ENCODE measurements at places on chromosomes 2 and 18. TPM values are rescaled to one million over a fixed set of nuclear protein-coding genes. Genes with fewer than 3 reads are reported as not detected.

- DNase-seq: no peak
Measured at GRCh38 chr2:225122007-225122406, 79.7 kb upstream of the DOCK10 start.

DNA sequence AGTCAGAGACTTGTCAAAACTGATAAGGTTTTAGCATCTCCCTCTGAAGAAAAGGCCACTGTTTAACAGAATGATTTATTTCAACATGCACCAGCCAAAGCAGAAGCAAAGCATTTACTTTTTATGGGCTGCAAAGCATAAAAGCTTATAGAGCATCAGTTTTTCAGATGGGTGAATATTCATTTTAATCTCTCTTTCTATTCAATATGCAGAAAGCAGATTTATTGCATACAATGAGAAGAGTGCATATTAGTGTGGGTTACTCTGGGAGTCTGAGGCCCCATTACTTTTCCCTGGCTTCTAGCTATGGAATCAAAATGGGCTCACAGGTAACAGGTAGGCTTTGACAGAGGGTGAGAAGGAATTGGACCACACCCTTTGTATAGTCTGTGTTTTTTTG is 9.0 kb downstream of the PTPRM start:
- no peak for DNase-seq

- no peak for DNase-seq
Measured at GRCh38 chr2:579351-579886, 97.8 kb downstream of the TMEM18 start.

AFF3 gene
- 6.8 TPM for total RNA-seq

CHRND gene
- not detected for total RNA-seq

DNA sequence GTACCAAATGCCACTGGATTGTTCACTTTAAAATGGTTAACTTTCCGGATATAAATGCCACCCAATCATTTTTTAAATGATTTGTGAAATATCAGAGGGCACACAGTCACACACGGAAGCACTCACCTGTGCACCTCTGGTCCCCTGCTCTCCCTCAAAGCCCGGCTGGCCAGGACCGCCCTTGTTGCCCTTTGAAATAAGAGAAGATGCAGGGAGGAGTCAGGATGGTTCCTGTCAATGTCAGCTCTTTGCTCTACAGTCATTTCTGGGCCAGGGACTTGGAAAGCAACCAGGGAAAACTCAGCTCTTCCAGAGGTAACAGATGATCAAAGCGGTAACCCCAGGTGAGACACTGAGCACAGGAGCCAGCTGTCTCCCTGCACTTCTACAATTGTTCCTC is 60.7 kb downstream of the COL6A3 start:
- no peak for DNase-seq

- DNase-seq: no peak
Measured at GRCh38 chr2:24404491-24404921, 44.2 kb upstream of the ITSN2 start.

DNA sequence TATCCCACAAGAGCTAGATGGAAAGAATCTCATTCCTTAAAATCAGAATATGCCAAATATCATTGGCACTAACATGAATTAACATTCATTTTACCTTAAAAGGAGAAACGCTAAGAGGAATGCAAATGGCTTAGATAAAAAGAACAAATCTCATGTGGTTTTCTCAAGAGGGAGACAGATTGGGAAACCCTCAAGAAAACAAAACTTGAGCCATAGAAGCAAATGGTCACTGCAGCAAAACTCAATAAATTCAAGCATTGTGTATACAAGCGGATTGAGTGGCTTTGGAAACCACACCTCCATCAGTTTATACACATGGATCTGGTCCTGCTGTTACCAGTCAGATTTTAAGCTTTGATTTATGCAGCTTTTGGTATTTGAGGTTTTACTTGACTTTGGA is 1331.8 kb upstream of the ZEB2 start:
- DNase-seq: no peak

GRCh38 chr2:228600265-228600664 is 418.8 kb upstream of the SPHKAP start:
- no peak for DNase-seq

DNA sequence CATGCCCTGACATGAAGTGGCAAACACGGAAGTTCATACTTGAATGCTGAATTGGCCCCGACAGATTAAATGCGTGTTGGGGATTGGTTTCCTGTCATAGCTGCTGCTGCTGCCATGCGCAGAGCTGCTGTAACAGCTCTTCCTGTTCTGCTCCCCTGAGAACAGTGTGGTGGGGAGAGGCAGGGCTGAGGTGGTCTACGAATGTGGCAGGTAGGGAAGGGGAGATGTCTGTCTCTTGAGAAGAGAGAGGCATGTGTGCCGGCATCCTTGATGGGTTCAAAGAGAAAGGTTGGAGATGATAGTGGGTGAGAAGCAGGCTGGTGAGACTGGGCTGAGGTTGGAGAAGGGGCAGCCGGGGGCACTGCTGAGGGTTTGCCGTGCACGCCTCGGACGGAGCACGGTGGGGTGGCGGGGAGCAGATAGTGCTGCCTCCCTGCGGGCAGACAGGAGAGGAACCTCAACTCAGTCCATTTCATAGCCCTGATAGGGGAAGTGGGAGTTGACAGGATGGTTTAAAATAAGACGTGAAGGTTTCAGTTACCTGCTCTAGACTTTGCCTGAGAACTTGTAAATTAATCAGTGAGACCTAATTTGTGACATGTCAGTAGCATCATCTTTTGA is 46.1 kb downstream of the TMEM185B start:
- DNase-seq: peak; percentile 83

GTF2A1L gene
- total RNA-seq: not detected

DNA sequence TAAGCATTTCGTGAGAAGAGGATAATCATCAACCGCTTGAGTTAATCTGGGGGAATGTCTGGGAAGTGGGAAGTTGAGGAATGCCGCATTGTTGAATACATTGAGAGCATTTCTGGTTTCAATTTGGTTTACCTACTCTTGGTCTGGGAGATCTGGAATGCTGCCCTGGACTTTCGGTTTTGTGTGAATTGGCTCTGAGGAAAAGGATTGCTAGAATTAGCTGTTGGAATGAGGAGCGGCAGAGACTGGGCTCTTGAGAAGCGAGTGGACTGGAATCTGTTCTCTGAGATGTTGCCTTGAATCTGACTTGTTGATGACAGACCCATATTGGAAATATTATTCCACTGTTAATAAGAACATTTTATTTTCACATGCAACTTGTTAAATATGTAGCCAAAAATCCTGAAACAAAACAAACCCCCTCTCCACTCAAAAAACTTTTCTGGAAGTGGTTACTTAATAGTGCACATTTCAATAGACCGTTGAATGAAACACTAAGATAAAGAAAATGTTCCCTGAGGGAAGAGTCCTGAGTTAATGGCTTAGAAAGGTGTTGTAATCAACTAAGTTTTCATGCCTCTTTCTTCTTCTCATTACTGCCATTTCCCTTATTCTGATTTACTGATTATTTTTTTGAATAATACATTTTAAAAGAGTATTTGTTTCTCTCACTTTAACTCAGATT is 50.8 kb downstream of the PTPRM start:
- DNase-seq: no peak

- DNase-seq: no peak
Measured at GRCh38 chr18:40907842-40908241, 1047.2 kb upstream of the PIK3C3 start.

- DNase-seq: no peak
Measured at GRCh38 chr2:230939066-230939591, 14.1 kb upstream of the GPR55 start.

HSBP1L1 gene
- 12.5 TPM for total RNA-seq

DNA sequence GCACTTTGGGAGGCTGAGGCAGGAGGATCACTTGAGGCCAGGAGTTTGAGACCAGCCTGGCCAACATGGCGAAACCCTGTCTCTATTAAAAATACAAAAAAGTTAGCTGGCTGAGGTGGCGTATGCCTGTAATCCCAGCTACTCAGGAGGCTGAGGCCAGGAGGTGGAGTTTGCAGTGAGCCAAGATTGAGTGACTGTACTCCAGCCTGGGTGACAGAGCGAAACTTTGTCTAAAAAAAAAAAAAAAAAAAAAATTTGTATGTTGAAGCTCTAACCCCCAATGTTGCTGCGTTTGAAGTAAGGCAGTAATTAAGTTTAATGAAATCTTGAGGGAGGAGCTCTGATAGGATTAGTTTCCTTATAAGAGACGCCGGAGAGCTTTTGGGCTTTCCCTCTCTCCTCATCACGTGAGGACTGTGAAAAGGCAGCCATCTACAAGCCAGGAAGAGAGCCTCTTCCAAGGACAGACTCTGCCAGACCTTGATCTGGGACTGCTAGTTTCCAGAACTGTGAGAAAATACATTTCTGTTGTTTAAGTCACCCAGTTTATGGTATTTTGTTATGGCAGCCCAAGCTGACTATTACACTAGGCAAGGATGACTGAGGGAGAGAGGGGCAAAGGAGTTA is 11.5 kb upstream of the PNPT1 start:
- no peak for DNase-seq

CACNB4 gene
- 0.35 TPM for total RNA-seq

DNA sequence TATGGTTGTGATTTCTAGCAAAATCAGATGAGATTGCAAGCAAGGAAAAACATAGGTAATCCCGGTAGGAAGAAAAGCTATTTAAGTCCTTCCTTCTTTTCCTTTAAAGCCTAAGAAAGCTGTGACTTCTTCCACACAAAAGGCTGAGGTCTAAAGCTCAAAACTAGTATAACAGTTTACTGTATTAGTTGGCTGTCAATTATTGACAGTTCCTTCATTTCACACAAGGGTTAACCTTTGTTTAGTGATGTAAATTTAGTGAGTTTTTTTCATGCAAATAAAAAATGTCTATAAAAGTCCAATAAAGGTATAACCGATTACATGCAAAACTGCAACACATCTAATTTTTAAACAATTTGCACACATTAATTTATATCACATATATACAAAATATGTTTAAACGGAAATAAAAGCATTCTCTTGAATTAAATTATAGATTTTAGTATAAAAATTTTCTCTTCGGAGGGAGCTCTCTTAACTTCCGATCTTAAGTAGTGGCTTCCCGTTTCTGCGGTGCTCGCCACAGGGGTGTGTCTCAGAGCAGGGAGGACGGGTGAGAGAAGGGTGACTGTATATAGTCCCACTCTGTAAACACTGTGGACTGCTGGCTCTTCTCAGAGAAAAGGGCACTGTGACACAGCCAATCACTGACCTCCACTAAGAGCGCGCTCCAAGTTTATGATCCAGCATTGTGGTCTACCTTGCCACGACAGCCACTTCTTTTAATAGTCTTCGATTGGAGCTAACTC is 33.4 kb downstream of the TTR start:
- no peak for DNase-seq

DNA sequence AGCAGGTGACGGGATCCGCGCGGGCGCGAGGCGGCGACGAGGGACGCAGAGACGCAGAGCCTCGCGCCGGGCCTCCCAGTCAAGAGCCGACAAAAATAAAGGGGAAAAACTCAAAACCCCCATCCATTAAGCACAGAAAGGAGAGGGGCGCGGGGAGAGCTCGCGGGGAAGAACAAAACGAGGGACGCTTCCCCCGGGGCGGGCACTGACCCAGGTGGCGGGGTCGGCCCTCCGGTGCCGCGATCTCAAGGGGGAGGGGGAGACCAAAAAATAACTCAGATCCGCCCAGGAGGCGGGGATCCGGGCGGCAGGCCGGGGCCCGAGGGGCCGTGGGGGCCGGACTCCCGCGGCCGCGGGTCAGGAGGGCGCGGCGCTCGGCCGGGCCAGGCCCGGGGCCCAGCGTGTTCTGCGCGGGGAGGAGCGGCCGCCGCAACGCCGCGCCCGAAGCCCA is 597 bp downstream of the RNF103 start:
- DNase-seq: peak; percentile 90

DNA sequence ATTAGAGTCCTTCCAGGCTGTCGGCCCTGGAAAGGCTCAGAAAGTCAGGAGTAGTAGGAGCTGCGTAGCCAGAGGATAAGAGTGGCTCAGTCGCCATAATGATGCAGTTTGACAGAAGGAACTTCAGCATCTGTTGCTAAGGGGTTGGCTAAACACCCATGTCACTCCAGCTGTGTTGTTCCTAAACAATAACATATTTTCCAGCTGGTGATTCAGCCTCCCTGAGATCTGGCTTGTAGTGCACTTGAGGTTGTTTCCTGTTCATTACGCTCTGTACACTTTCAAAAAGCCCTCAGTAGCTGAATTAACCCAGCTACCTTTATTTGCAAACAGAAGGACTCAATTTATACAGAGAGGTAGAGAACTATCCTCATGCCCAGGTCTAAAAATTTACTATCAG is 39.7 kb upstream of the EPAS1 start:
- no peak for DNase-seq
